ENCODE measurements at places on chromosomes 4 and X.

DNA sequence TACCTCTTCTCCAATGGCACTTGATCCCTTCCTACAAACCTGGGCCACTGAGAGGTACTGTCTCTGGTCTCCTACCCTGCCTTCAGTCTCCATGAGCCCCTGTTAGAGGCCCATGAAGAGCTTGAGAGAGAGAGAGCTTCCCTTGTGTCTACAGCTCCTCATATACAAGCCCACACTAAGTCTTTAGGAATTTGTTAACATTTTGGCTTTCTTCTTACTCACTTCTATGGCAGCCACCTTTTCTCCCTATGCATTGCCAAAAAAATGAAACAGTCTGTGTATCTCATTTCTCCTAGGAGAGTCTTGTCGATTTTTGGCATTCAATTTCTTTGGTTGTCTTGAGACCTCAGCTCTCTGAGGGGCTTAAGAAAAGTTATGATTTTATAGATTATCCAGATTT is 90.9 kb upstream of the LNX1 start:
- no peak for DNase-seq

DNA sequence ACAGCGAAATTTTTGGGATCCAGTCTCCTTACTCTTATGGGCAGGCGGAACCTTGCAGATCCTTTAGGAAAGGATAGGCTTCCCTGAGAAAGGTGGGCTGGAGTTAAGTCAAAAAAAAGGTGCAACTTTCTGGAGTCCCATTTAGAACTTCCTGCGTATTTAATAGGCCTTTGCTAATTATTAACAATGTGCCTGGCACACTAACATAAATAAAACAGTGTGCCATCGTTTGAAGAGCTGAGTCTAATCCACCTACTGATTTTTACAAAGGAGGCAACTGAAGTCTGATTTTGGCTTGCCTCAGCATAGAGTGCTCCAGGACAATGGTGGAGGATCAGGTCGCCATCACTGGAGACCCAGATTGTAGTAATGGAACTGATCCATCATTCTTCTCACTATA is 15.7 kb downstream of the PLS3 start:
- no peak for DNase-seq

GRCh38 chrX:37578045-37578444 is 6.6 kb downstream of the LANCL3 start:
- no peak for DNase-seq

- no peak for DNase-seq
Measured at GRCh38 chr4:152687974-152688599, 8.3 kb upstream of the TMEM154 start.

GRCh38 chrX:110836982-110837381 is 41.4 kb upstream of the CHRDL1 start:
- DNase-seq, result no peak

DNA sequence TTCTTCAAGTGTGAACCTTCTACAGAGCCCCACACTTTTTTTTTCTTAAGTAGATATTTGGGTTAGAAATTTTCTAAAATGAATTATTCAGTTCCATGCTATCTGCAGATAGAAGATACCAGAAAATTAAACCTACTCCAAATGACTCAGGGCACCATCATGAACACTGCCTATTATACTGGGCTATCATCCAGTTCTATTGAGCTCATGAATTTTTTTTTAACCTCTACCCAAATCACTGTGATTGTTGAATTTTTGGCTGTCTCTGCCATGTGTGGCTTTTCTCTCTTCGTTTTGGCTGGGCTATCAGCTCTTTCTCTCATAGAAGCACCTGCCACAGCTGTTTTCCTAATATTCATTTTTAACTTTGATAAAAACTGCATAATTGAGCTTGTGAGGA is 31.0 kb upstream of the SLC34A2 start:
- DNase-seq, result no peak

GRCh38 chr4:28913466-28913865 is 1806.7 kb upstream of the PCDH7 start:
- no peak for DNase-seq

DNA sequence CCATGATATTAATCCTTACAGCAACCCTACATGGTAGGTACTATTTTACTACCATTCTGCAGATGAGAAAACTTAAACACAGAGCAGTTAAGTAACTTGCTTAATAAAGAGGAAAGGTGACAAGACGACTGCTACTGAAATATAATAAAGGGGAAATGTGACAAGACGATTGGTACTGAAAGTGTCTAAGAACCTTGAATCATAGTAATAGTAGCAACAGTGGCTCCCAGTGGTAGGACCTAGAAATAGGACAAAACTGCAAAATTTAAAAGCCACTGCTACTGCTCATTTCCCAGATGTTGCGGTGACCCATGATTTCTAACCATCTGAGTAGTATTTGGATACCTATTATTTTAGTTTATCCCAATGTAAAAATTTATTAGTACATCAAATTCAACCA is 89.5 kb downstream of the TASL start:
- no peak for DNase-seq

DNA sequence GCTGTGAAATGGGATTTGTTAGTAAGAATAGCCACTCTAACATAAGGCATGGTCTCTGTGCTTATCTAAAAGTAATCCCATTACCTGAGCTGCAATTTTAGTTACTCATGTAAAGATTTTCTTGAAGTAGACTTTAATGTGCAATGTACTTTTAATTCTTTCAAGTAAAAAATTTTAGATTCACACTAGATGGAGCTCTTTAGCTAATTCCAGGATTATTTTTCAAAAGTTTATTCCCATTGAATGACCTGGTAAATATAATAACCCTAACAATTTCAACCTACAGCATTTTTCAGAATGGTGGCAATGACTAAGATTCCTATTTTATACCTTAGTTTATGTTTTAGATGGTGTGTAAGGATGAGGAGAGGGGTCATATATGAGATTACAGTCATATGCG is 18.1 kb downstream of the USP38 start:
- no peak for DNase-seq

GRCh38 chr4:59057804-59058203 is 1947.6 kb upstream of the IGFBP7 start:
- DNase-seq, result no peak

DNA sequence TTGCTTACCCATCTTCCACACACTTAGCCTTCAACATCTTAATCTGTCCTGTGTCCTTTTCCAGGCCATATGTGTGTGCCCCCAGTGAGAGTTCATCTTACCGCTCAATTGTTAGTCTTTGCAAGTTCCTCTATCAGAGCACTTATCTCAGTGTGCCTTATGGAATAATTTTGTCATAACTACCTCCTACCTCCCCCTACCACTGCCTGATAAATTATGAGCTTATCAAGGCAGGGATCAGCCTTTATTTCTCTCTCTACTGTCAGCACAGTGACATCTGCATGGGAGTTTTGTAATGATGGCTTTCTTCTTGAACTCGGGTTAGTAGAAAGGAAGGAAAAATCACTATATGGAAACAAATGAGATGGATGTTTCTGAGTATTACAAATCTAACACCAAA is 53.2 kb downstream of the MTM1 start:
- no peak for DNase-seq

GRCh38 chrX:71667328-71668247 is at the start of gene LOC101059915:
Gene LOC101059915 (plus strand): TSS chrX:71667546.
- no peak for DNase-seq

DNA sequence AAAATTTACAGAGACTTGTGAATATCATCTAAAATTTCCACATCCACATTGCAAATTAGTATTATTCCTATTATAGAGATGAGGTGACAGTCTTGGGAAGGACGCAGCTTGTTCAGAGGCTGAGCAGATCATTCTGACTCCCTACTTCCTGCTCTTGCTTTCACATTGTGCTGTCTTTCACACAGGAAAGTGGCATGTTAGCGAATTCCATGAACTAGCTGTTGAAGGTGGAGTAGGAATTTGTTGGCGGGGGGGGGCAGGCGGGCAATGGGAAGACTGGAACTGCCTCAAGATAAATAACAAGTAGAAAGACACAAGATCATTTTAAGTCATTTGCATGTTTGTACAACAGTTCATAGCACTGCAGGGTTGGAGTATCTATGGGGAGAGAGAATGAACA is 2.3 kb downstream of the PF4V1 start:
- DNase-seq, result no peak

DNA sequence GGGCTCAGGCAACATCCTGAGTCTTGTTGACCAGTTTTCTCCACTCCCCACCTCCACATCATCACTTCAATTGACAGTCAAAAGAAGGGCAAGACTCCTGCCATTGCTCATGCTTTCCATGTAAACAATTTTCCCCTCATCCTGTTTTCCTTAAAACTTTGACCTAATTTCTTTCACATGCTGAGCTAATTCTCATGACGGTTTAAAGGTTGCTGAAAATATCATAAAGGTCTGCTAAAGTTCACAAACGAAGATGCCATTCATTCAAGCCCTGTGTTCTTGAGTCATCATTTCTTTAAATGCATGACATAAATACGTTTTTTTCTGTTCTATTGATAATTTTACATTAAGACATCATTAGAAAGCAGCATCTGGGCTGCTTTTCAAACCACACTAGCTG is 353.9 kb downstream of the NKX6-1 start:
- no peak for DNase-seq

GRCh38 chr4:57037982-57038604 is 59.4 kb downstream of the POLR2B start:
- DNase-seq, result no peak

DNA sequence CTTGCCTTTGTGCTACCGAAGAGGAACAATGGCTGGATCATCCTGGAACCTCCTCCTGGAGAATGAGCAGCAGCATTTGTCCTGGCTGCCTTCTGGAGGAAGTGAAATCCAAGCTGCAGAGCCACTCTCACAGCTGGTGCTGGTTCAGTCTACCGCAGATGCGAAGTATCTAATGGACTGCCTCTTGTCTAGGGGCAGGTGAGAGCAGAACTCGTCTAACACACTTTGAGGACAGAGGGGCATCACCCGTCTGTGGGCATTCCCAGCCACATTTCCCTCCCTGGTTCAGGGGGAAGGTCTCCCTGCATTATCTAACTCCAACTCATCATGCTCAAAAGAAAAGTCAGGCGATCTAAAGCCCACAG is 338.2 kb upstream of the GATB start:
- DNase-seq, result no peak

DNA sequence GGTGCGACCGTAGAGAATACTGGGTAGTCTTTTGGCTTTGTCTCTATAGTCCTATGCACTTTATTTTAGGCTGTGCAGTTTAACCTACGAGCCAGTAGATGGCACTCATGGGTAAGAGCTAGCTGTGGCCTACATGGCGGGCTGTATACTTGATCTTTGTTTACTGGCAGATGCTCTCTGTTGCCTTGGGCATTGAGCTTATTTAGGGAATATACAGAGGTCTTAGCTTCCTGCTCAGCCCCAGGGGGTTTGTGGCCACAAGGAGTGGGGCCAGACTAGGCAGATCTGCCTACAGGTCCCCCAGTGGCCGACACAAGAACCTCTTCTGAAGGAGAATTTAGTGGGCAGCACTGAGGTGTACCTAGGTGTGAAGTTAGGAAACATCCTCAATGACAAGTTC is 227.6 kb upstream of the HDX start:
- DNase-seq, result no peak

- DNase-seq, result peak; percentile 84
Measured at GRCh38 chr4:6783111-6783981, 819 bp downstream of the KIAA0232 start.

GRCh38 chrX:149865390-149865789 is 15.6 kb upstream of the MAGEA8 start:
- DNase-seq, result no peak

- no peak for DNase-seq
Measured at GRCh38 chr4:157012781-157013180, 41.2 kb upstream of the PDGFC start.

- no peak for DNase-seq
Measured at GRCh38 chr4:121669163-121669550, 27.6 kb downstream of the ANXA5 start.

- DNase-seq, result no peak
Measured at GRCh38 chr4:83223781-83224180, 60.8 kb downstream of the COQ2 start.

- DNase-seq, result no peak
Measured at GRCh38 chrX:56366901-56367300, 134.7 kb downstream of the KLF8 start.

DNA sequence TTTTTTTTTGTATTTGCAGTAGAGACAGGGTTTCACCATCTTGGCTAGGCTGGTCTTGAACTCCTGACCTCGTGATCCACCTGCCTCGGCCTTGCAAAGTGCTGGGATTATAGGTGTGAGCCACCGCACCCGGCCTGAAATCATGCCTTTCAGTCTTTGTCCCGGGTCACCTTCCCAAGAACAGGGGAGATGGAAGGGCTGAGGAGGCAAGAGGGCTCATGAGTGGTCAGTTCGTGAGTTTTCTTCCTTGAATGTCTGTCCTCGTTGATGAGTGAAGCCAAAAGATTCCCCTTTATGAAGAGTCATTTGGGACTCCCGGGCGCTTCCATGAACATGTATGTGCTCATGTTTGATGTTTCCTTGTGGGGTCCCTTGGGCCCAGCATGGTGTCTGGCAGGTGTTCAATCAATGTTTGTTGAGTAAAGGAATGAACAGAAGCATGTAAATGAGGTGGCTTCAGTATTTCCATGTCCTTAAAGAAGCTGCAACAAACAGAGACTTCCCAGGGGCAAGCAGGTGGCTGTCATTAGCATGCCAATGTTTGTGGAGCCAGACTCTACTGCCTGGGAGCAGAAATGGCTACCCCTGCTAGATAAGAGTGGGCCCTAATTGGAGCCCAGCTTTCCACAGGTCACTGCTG is 3.4 kb upstream of the SEPTIN6 start:
- DNase-seq, result no peak

DNA sequence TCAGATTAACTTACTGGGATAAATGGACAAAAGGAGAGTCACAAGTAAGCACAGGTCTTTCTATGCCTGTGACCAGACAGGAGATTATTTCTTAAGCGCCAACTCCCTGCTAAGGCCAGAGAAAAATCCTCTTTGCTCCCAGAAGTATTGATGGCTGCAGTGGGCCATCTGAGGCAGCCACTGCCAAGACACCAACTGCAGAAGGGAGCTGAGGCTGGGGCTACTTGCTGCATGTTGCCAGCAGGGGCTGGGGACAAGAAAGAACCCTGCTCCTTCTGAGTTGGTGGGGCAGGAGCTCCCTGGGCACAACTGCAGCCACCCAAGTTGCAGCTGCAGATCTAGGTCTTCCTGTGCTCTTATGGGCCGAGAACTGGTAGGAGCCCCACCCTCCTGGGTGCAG is 1075.3 kb downstream of the PCDH18 start:
- no peak for DNase-seq

- DNase-seq, result no peak
Measured at GRCh38 chr4:123783921-123784320, 387.3 kb downstream of the SPRY1 start.

DNA sequence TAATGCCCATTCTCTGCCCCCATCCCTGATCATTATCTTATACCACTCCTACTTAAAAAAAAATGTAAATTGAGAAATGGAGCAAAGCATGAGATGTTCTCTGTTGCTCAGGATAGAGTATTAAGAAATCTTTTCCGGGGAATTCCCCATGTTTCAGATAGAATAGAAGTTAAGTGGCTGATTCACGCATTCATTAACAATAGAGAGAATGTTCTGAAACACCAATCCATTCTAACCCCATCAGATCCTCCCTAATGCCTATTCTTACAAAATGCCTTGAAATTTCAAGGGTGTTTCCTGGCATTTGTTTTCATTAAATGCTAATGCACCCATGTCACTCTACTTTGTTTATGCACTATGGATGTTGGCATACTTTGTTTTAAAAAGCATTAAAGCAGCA is 101.1 kb downstream of the AREG start:
- DNase-seq, result no peak
